ENCODE measurements at places on chromosomes 2 and 18. TPM values are rescaled to one million over a fixed set of nuclear protein-coding genes. Genes with fewer than 3 reads are reported as not detected.

DNA sequence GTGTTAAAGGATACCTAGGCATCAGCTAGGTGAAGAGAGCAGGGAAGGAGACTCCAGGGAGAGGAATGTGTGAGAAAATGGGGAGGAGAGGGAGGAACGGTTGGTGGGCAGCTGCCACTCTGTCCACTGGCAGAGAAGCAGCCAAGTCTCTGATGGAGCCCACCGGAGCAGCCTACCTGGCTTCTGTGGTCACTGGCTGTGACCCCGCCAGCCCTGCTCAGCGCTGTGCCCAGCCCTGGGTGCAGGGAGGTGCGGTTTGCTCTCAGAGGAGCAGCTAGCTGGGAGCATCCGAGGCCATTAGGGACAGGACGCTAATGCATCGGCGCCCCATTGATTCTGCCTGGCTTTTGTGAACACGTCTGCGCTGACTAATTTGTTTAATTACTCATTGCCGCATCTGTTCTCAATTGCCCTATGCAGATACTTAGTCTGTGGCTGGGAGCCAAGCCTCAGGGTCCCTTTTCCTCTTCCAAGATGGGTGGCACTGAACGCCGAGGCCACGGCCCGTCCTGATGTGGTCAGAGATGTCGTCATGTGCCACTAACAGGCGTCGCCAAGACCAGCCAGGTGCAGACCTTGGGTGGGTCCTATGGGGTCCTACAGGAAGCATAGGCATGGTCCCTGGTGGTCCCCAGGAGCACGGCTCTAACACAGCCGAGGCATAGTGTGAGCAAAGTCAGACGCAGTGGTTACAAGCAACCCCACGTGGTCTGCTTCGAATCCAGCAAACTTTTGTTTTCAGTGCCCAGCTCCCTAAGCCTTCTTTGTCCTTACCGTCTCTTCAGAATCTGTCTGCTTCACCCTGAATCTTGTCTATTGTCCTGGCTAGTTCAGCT is 82.0 kb downstream of the RRM2 start:
- DNase-seq, result no peak
- H3K27ac ChIP-seq, result no peak overlapping the region
- H3K4me1 ChIP-seq, result no peaks in the 10 kb centered on the region
- no peaks in the 10 kb centered on the region for H3K27me3 ChIP-seq
- no peak overlapping the region for H3K4me3 ChIP-seq
- no peaks in the 10 kb centered on the region for H3K36me3 ChIP-seq

DNA sequence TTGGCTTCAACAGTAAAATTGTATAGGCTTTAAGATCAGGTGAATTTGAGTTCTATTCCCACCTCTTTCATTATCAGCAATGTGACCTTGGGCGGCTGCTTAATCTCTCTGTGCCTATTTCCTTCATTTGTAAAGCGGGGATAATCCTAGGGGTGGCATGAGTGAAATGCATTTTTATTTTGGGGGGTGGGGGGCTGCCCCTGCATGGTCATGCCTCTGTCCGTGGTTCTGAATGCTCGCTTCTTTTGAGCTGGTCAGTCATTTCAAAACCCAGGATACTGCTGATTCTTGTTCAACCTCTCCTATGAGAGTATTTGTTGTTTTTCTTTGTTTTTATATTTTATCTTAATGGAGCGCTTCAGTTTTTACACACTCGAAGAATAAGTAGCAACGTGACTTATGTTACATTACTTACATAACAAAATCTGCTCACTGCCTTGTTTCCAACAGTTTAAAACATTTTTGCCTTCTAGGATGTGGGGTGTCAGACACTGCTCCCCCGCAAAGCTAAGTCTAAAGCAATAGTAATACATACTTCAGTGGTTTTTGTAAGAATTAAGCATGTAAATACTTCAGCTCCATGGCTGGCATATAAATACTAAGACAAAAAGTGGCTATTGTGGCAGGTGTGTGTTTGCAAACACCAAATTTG is 152.6 kb upstream of the PELI1 start:
- H3K27ac ChIP-seq, result no peak overlapping the region
- DNase-seq, result no peak
- H3K27me3 ChIP-seq, result no peaks in the 10 kb centered on the region

GRCh38 chr2:241003830-241004564 is 5.6 kb downstream of the SNED1 start:
- DNase-seq, result no peak
- no peaks in the 10 kb centered on the region for H3K4me1 ChIP-seq
- no peak overlapping the region for H3K27ac ChIP-seq
- no peak overlapping the region for H3K4me3 ChIP-seq
- H3K27me3 ChIP-seq, result peaks cover 7% of the 10 kb centered on the region

GRCh38 chr2:46615986-46616485 is 136.7 kb downstream of the TMEM247 start:
- peak overlapping the region; percentile 99 for H3K27ac ChIP-seq
- H3K4me1 ChIP-seq, result peaks cover 34% of the 10 kb centered on the region
- H3K36me3 ChIP-seq, result no peaks in the 10 kb centered on the region
- H3K4me3 ChIP-seq, result peak overlapping the region; percentile 84

DNA sequence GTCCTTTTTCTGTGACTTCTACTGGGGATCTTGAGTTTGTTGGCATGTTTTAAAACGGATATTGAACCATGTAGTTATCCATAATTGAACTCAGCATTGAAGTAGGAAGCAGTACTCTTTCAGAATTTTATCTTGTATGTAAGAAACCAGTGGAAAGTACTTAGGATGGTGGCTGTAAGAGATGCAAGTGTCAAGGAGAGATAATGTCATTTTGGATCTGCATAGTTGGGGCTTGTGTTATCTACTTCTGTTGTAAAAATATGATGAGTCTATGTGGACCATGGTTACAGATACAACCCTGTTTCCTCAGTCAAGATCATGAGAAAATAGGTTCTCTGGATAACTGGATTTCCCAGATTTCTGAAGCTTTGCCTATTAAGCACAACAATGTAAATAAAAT is 113.7 kb downstream of the NAB1 start:
- H3K4me1 ChIP-seq, result peaks cover 11% of the 10 kb centered on the region
- no peak overlapping the region for H3K27ac ChIP-seq
- no peak for DNase-seq
- H3K27me3 ChIP-seq, result no peaks in the 10 kb centered on the region

Gene TSPYL6
- not detected for total RNA-seq

Gene FOXI3
- total RNA-seq, result not detected

Gene FEV
- total RNA-seq, result 8.2 TPM

Measured in transverse colon (tissue), 4 donors.